ENCODE measurements at places on chromosomes 12 and 14. TPM values are rescaled to one million over a fixed set of nuclear protein-coding genes. Genes with fewer than 3 reads are reported as not detected.

The ZFHX2 gene
- 12.4 TPM for polyA plus RNA-seq

The SYT1 gene
- 16.4 TPM for polyA plus RNA-seq

The PIWIL1 gene
- polyA plus RNA-seq: 3.4 TPM

The CHGA gene
- polyA plus RNA-seq: 0.14 TPM

The WNT1 gene
- polyA plus RNA-seq: not detected

The GPRC5A gene
- 7.4 TPM for polyA plus RNA-seq

The RHOJ gene
- 19.9 TPM for polyA plus RNA-seq

The GPD1 gene
- 70.6 TPM for polyA plus RNA-seq

The KRT80 gene
- polyA plus RNA-seq: 0.70 TPM

Data from renal pelvis (tissue), 12 donors.